ENCODE measurements at places on chromosomes 5 and 9.

- DNase-seq = no peak
Measured at GRCh38 chr5:112691339-112691680, 46.4 kb upstream of the APC start.

- DNase-seq = no peak
Measured at GRCh38 chr9:19369107-19369506, 10.9 kb downstream of the RPS6 start.

GRCh38 chr5:149829954-149830353, 99.8 kb downstream of the PPARGC1B start:
- no peak for DNase-seq

DNA sequence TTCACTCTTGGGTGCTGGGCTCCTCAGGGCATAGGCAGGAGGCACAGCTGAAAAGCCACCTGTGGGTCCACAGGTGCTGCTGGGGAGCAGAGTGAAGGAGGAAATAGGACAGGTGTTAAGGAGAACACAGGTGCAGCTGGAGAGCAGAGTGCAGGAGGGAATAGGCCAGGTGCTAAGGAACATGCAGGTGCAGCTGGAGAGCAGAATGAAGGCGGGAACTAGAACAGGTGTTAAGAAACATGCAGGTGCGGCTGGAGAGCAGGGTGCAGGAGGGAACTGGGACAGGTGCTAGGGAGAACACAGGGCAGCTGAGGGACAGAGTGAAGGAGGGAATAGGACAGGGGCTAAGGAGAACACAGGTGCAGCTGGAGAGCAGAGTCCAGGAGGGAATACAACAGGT, 43.8 kb upstream of the PLEKHG4B start:
- DNase-seq = no peak

GRCh38 chr5:119367502-119368237, 11.9 kb downstream of the TNFAIP8 start:
- no peak for DNase-seq

DNA sequence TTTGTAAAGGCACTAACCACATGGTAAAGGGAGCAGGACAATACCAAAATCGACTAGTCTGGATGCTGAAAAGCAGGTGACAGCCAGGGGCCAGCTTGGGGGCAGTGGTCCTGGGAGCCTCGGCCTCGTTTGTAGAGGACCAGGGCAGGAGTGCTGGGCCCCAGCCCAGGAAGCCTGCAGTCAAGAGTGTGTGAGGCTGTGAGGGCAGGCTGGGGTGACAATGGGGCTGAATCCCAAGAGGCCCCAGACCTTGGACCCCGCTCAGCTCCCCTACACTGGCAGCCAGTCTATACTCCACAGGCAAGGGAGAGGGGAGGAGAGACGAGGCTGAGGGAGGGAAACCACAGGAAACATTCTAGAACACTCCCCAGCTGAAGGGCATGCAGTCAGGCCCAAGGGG, 2.6 kb upstream of the INPP5E start:
- DNase-seq = no peak

DNA sequence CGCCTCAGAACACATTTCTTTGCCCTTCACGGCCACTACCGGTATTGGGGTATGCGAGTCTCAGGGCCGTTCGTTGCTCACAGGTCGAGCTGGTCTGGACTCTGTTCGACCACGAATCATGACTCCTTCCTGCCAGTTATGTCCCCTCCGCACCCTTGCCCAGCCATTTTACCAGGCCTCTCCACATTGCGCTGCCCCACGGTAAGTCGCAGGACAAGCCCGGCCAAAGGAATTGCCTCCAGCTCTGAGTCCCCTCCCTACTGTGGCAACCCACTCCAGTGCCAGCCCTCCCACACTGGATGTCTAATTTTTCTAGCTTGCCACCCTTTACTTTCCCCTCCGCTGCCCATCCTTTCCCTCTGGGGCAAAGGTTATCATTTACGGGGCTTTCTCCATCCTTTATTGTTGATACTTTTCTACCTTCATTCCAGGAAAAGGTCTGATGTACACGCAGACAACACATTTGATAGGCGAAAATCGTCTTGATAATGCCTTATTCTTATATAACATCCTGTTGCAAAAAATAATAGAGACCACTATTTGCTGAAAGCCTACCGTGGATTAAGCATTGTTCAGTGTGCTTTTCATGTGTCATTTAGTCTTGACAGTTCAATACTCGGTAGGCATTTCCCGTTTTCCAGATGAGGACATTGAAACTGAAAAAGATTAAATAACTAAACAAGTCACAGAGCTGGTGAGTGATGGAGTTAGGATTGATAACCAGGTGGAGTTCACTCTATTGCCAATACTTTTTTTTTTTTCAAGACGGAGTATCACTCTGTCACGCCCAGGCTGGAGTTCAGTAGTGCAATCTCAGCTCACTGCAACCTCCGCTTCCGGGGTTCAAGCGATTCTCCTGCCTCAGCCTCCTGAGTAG, 958 bp upstream of the HSPA5 start:
- no peak for DNase-seq

- no peak for DNase-seq
Measured at GRCh38 chr5:168989731-168990505, 311.0 kb downstream of the SLIT3 start.

GRCh38 chr5:59095480-59095879, 512.6 kb downstream of the RAB3C start:
- DNase-seq = no peak

DNA sequence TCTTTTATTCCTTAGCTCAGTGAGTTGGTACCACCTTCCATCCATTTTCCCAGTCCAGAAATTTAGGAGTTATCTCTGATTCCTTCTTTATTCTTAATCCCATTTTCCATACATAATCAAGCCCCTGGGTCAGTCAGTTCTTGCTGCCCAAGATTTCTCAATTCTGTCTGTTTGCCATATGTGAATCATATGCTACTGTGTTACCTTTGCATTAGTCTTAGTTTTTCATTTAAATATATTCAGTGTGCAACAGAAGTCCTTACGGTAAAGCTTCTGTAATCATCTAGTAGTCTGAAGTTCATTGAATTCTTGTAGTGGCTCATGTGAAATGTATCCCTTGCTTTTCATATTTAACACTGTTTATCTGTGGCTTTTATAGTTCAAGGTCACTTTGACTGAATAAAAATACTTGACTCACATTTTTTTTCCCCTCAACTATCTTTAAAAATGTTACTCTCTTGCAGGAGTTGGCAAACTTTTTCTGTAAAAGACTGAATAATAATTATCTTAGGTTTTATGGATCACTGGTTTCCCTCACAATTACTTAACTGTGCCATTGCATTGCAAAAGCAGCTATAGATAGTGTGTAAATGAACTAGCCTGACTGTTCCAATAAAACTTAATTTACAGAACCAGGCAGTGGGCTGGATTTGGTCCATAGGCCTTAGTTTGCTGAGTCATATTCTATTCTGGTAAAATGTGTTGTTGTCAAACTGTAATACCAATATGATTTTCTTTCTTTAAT, 6.9 kb downstream of the KIAA1958 start:
- no peak for DNase-seq

DNA sequence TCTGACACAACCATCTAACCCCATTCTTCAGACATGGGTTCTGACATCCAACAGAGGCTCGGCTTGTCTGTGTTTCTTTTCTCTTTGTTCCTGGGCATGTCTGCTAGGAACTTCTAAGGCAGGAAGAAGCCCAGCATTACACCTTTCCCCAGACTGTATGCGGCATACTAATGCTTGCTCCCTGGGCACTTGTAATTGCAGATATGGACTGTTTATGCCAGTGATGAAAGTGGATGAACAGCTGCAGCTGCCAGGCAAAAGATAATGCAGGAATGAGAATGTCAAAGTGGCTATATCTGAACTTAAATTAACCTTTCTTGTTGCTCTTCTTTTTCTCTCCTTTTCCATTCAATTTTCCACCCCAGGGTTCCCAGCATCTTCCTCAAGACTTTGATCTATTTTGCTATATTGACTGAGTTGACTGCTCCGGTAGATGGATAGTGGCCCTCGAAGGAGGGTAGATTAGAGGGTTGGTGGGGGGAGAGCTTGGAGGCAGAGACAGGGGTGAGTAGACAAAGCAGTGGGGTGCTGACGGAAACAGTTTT, 344.4 kb downstream of the MAN2A1 start:
- no peak for DNase-seq

GRCh38 chr5:66788556-66788955, 192.4 kb downstream of the MAST4 start:
- no peak for DNase-seq

GRCh38 chr5:11540112-11540511, 364.1 kb downstream of the CTNND2 start:
- DNase-seq = no peak

DNA sequence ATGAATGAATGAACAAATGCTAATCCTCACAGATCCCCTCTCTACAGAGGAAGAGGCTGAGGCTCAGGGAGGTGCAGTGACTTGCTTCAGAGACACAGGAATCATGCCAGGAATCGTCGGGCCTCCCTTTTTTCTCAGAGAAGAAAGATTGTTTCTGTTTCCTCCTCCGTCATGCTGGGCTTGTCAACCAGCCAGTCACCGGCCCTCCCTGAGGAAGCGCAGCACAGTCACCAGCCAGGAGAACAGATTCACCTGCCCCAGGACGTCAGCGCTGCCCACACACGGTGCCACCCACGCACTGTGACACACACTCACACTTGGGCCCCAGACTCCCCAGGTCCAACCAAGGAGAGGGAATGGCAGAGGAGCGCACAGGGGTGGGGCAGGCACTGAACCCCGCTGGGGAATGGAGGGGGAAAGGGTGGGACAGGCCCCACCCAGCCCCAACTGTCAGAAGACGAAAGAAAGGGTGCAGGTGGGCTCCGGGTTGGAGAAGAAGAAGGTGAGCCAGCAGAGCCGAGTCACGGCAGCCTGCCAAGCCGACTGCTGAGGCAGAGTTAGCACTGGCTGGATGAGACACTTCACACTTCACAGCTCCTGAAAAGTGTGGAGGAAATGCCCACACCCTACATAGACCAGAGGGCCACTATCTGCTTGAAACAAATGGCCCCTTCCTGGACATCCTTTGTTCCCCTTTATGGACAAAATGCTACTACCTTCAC, 13.8 kb upstream of the ERGIC1 start:
- DNase-seq = peak; percentile 60

GRCh38 chr5:87572090-87572489, 159.4 kb upstream of the CCNH start:
- DNase-seq = no peak

GRCh38 chr5:130216286-130216685, 312.0 kb downstream of the CHSY3 start:
- DNase-seq = no peak

DNA sequence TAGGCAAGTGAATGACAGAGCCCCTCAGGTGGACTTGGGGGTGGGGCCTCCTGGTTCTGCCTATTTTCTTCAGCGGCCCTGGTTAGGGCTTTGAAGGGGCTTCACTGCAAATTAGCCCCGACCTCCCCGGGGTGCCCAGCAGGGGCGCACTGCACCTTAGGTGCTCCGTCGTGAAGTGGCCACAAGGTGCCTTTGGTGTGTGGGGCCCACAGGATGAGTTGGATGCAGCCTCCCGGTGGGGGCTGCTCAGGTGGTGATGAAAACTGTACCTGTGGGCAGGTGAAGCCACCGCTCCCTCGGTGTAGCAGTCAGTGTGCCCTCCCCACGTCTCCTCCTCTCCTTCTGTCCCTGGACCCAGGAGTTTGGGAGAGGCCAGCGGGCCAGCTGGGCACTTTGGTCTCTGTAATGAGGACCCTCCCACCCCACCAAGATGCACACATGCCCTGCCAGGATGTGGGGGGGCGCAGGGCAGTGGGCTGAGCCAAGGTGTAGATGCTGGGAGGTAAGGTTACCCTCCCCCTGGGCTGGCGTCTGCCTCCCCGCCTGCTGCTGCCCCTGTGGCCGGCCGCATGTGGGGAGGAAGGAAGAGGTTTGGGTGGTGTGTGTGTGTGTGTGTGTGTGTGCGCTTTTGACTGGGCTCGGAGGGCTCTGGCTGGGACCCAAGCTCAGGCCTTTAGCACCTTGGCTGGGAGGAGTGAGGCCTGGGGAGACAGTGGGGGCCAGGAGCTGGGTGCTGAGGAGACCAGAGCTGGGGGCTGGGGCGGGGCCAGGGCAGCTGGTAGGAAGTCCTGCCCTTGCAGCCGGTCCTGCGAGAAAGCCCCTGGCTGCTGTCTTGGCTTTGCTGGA, 55.6 kb downstream of the RXRA start:
- DNase-seq = peak; percentile 31

- no peak for DNase-seq
Measured at GRCh38 chr9:103680581-103680980, 413.5 kb upstream of the SMC2 start.

GRCh38 chr9:32881948-32882347, 98.6 kb downstream of the TMEM215 start:
- no peak for DNase-seq

- no peak for DNase-seq
Measured at GRCh38 chr9:93670208-93671019, 94.0 kb downstream of the PHF2 start.

DNA sequence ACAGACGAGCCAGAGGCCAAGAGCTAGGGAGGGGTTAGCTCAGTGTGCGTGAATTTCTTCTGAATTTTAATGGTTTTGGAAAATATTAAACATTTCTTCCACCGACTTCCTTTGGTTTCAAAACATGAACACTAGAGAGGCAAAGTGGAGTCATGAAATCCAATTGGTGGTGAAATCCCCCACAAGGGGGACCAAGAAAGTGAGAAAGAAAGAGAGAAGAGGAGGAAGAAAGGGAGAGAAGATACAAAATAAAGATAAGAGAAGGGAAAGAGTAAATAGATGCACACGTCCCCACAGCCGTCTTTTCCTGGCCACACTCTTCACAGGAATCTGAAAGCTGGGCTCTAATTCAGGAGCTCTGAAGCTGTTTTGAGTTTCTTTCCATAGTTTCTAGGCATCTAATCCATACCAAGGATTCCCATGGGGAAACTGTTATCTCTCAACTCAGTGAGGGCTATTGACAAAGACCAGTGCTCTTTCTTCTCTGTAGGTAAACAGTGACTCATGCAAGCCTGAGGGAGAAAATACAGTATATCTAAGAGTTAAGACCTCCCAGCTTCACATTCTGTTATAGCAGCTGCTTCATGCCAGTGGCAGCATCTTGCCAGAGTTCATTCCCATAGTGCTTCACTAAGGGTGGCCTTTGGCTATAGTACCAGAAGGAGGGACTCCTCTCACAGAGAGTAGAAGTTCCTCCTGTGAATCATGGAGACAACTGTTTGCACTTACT, 115.8 kb upstream of the LIFR start:
- no peak for DNase-seq

DNA sequence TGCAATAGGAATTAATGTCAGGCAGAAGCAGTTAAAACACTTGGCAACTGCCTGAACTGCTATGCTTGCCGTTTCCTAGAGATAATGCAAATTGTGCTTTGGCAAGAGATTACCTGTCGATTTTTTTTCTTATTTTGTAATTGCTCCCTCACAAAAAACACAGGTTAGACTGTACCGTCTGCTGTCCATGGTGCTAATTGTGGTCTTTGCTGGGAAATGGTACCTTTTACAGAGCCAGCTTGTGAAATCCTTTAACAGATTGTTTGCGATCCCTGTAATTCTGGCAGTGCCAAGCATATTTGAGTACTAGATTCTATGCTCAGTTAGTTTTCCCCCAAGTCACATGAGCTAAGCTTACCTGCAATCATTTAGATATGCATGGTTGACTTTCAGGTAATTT, 2125.8 kb upstream of the WWC1 start:
- no peak for DNase-seq

GRCh38 chr5:157543825-157544622, 31.6 kb downstream of the ADAM19 start:
- DNase-seq = peak; percentile 37

Data from activated CD4-positive, alpha-beta T cell treated with anti-CD3 and anti-CD28 coated beads, Interleukin-2, amount 50 U/mL, for 48 hours (primary cell).